ENCODE measurements at places on chromosomes 7 and 10. TPM values are rescaled to one million over a fixed set of nuclear protein-coding genes. Genes with fewer than 3 reads are reported as not detected.

GRCh38 chr7:79529881-79530235 lies 76.4 kb upstream of the MAGI2 start:
- no peak for DNase-seq

- no peak for DNase-seq
Observed at GRCh38 chr7:91089382-91089963, 174.8 kb upstream of the FZD1 start.

GRCh38 chr10:123997486-123998196 lies 95.8 kb downstream of the CHST15 start:
- peak; percentile 23 for DNase-seq

GRCh38 chr7:22659741-22660140 lies 67.3 kb upstream of the IL6 start:
- DNase-seq = no peak

GRCh38 chr10:24722131-24722675 lies 1.5 kb downstream of the ARHGAP21 start:
- DNase-seq = no peak

The FAM20C gene
- total RNA-seq = 19.6 TPM

DNA sequence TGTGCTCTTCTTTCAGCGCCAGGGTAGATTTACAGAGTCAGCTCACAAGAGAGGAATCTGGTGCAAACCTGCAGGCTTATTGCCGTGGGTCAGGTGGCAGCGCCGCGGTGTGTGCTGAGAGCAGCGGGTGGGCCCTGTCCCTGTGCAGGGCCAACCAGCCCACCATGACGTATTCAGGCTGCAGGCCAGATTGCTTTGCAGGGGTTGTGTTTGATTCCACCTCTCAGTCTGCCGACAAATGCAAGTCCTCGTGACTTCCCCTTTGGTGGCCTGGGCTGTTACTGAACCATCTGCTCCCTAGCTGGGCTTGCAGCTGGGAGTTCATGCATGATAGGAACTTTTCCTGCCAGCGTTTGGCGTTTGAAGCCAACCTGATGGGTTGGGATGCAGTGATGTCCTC lies 66.7 kb upstream of the LEP start:
- DNase-seq = no peak

DNA sequence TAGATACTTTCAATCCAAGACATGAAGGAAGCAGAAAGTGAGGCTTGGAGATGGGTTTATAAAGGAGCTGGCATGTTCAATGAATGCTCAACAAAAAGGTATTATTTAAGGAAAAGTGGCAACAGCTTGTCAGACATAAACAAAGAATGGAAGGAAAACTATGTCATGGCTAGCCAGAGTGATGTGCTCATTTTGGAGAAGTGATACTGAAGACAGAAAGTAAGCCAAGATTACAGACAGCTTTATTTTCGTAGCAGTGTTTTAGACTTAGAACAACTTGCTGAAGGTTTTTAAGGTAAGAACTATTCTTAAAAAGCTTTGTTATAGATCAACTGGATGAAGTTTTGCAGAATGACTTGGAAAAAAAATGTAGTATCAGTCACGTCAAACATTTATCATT lies 160.5 kb upstream of the FERD3L start:
- no peak for DNase-seq

GRCh38 chr7:51477323-51477722 lies 160.7 kb upstream of the COBL start:
- DNase-seq = no peak

The CHN2 gene
- total RNA-seq = 96.6 TPM

The AKR1C8 gene
- not detected for total RNA-seq

GRCh38 chr10:126122881-126123280 lies 226.5 kb downstream of the FANK1 start:
- DNase-seq = no peak

DNA sequence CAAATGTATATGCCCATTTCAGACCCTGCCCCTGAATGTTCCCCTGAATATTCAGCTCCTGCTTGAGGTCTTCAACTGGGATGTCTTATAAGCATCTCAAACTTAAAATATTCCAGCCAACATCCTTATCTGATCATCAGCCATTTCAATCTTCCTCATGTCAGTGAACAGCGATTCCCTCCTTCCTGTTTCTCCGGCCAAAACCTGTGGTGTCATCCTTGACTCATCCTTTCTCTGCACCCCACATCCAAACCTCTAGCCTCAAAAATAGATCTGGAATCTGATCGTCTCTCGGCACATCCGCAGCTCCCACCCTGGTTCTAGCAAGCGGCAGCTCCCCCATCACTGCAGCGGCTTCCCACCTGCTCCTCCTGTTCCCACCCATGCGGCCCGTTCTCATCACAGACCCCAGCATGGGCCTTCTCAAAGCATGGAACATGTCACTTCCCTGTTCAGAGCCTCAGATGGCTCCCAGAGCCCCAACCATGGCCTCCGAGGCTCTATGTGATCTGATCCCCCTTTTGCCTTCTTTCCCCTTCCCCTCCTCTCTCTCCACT lies 165.7 kb downstream of the HECW1 start:
- no peak for DNase-seq

The TSPAN12 gene
- total RNA-seq = 5.7 TPM

DNA sequence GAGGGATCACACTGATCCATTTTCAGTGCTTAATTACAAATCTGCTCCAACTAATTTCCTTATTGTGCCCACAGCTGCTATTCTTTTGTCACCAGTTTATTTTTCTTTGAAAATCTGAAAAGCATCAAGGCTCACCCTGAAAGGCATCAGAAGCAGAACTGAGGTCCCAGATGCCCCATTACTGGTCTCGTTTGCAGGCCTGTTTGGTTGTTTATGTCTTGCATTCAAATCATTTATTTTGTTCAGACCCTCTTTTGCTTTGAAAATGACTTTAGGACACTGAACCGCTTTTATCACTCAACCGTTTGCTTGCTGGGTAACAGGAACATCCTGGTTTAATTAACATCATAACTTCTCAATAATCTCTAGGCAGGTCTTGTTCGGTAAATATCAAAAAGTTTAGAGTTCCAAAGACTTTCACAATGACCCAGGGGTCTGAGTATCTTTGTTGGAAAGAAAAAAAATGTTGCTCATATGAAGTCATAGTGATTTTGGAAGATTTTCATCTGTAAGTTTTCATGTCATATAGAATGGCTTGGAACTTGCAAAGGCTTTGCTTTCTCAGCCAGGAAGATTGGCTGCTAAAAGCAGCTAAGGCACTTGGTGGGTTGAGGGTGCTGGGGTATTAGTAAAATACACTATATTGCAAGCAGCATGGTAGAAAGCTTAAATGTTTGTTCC lies 398.3 kb upstream of the NPVF start:
- DNase-seq = no peak

The MEST gene
- 65.6 TPM for total RNA-seq

GRCh38 chr7:100021297-100021696 lies 5.9 kb downstream of the ZKSCAN1 start:
- no peak for DNase-seq

DNA sequence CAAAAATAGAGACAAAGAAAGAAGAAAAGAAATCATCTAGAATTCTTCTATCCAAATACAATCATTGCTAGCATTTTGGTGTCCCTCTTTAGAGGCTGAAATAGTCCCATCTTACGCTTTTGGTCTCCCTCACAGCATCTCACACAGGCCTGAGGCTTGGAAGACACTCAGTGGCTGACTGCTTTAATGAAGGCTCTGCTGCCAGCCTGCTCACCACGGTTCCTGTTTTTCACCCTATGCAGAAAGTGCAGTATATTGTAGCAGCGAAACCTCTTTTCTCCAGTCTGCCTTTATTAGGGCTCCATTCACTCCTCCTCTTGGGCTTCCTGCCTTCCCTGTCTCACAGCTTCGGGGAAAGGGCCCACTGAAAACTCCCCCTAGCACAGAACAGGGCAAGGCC lies 102.2 kb downstream of the JCAD start:
- no peak for DNase-seq

GRCh38 chr10:28302012-28302637 lies 739 bp downstream of the MPP7 start:
- peak; percentile 39 for DNase-seq

- DNase-seq = no peak
Observed at GRCh38 chr10:110162741-110163145, 44.7 kb upstream of the MXI1 start.

The NANOS1 gene
- 7.3 TPM for total RNA-seq

- no peak for DNase-seq
Observed at GRCh38 chr10:111439034-111439842, 362.4 kb downstream of the ADRA2A start.

DNA sequence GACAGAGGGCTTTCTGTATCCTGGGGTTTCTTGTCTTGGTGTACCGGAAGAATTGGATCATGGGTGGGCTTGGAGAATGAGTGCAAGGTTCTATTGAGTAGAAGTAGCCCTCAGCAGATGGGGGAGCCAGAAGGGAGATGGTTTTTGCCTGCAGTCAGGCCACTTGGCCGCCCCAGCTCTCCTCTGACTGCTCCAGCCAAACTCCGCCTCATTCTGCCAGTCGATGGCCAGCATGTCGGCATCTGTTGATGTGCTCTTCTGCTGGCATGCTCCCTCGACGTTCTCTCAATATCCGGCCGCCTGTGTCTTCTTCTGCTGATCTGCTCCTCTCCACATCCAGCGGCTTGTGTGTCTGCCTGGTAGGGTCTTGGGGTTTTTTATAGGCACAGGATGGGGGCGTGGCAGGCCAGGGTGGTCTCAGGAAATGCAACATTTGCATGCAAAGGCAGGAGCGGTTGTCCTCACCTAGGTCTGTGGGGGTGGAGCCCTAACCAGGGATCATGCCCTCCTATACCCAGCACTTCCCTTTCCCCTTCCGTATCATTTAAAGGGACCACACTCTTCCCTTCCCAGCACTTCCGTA lies 40.2 kb upstream of the TNS3 start:
- no peak for DNase-seq

The LRRC72 gene
- total RNA-seq = not detected

- DNase-seq = no peak
Observed at GRCh38 chr10:118843647-118844265, 89.0 kb upstream of the CACUL1 start.

The STOX1 gene
- total RNA-seq = 9.0 TPM

DNA sequence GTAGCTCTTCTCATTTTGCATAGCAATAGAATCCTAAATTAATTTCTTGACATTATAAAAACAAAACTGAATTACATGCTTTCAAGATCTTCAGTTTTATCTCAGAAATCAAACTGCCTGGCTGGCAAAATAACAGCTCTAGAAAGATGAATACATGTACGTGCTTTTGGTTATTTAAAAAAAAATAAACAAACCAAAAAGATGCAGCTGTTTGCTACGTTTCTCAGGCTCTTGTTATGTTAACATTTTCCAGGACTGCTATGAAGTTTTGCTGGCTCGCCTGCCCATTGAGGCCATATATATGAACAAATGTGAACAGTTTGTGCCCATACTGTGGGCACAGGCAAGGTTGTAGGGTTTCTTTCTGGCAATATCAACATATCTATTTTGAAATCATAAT lies 86.6 kb downstream of the ODAD2 start:
- DNase-seq = no peak

The ARHGEF35 gene
- 0.82 TPM for total RNA-seq

DNA sequence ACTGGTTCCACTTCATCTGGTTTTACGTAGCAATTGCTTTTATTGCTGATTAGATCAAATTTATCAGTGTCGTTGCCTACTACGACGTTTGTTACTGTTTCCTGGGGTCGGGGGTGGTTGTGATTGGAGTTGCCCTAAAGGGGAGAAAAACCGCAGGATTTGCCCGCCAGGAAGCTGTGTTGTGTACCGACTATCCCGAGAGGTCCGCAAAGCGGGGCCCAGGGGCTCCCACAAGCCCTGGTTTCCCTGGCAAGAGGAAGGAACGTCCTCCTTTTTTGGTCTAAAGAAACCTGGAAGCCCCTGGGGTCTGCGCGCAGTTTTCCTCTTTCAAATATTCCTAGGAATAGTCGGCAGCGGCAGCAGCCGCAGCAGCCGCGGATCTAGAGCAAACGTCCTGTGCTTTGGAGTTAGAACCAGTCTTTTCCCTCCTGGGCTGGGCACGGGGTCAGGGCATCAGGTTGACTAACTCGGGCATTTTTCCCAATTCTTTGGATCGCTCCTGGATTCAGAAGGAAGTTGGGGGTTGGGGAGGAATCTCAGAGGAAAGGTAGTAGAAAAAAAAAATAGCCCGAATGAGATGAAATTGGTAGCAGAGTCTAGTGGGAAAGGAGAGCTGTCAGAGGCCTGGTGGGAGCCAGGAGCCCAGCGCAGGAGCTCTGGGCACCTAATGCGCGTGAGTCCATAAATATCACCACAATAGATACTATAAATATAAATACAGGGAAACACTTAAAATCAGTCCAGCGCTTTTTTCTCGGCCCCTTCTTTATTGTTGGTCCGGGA lies 4.6 kb downstream of the VAX1 start:
- peak; percentile 42 for DNase-seq

DNA sequence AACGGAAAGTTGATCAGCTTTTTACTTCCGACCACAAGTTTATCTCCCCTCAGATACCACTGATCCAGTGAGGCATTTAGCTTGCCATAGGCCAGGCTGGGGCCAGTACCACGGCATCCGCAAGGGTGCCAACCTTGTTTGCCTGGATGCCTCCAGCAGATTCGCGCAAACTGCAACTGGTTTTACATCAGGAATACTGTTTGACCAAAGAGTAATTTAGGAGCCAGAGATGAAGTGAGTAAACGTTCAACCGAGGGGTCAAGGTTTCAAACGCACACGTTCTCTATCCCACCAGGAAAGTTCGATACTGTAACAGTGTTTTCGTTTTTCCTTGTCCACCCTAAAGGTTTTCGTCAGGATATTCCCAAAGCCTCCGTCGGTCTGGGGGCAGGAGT lies 266 bp upstream of the MDFIC start:
- DNase-seq = no peak

DNA sequence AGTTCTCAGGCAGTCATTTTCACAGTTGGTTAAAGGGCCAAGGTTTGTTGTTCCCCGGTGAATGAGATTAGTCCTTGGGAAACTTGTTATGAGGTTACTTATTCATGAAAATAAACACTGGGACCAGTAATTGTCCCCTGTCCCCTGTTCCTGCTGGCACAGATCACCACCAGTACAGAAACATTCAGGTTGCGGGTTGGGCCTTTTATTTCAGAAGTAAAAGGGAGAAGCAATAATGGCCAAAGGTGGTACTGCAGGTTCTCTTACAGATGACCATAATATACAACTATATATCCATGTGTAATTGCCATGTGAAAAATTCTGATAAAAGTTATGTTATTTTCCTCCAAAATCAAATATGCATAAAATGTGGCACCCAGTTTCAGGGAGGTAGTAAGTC lies 442.0 kb downstream of the SORCS1 start:
- no peak for DNase-seq

The MEOX2 gene
- total RNA-seq = not detected

- no peak for DNase-seq
Observed at GRCh38 chr7:147305827-147306226, 1189.2 kb downstream of the CNTNAP2 start.

The THSD7A gene
- 34.6 TPM for total RNA-seq

DNA sequence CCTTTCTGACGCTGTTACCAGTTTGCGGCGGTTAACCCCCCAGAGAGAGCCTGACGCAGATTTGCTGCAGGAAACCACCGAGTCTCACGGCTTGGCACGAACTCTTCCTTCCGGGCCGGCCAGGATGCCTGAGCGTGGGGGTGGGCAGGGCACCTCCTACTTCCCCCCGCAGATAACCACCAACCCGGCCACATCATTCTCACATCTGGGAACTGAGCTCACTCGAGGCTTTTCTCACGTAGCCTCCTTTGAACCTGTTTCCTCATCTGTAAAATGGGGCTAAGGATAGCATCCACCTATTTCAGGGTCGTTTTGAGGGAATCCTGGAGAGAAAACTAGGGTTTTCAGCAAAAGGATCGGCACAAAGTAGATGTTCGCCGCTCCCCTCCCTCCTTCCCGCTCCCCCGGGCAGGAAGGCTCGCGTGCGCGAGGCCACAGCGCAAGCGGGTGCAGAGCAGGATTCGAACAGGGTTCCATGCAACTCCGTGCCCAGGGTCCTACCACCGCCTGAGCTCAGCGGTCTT lies 23.6 kb downstream of the DDIT4 start:
- no peak for DNase-seq

The TFEC gene
- 0.82 TPM for total RNA-seq

Measured in frontal cortex (tissue), 4 donors.